ENCODE measurements at places on chromosomes 1 and 21. TPM values are rescaled to one million over a fixed set of nuclear protein-coding genes. Genes with fewer than 3 reads are reported as not detected.

The KCNA2 gene
- 1.0 TPM for total RNA-seq

- no peak for DNase-seq
These were observed 7.7 kb downstream of the IFNAR2 start for GRCh38 chr21:33237486-33237885.

The ADORA3 gene
- 10.5 TPM for total RNA-seq

DNA sequence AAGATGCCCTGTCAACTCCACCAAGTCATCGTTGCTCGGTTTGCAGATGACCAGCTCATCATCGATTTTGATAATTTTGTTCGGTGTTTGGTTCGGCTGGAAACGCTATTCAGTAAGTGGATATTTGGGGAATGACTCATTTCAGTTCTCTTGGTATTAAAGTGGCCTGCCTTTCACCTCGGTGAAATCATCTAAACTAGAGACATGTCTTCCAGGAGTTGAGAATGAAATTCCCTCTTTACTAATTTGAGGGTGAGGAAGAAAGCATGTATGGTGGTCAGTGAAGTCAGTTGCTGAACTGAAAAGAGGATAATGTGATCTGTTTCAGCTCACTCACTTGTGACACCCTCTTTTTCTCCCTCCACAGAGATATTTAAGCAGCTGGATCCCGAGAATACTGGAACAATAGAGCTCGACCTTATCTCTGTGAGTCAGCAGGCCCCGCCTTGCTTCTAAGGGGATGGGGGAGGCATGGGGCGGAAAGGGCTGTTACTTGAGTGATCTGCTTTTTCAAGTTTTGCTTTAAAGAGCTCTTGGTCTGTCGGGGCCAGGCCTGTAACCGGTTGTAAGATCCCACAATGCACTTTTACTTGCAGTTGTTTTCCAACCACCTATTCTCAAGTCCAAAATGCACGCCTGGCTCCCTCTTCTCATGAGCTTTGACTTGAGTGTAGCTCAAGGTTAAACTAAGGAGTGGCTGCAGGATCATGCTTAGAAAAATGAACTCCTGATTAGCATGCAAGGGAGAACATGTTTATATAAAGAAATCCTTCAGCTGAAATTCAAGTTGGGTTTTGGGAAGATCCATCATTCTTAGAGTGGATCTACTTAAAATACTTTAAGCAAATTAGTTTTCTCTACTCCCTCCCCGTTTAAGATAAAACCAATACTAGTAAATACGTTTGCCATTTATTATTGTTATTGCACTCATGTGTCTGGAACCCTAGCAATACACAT lies 59.8 kb downstream of the CAPN2 start:
- DNase-seq, result peak; percentile 79

DNA sequence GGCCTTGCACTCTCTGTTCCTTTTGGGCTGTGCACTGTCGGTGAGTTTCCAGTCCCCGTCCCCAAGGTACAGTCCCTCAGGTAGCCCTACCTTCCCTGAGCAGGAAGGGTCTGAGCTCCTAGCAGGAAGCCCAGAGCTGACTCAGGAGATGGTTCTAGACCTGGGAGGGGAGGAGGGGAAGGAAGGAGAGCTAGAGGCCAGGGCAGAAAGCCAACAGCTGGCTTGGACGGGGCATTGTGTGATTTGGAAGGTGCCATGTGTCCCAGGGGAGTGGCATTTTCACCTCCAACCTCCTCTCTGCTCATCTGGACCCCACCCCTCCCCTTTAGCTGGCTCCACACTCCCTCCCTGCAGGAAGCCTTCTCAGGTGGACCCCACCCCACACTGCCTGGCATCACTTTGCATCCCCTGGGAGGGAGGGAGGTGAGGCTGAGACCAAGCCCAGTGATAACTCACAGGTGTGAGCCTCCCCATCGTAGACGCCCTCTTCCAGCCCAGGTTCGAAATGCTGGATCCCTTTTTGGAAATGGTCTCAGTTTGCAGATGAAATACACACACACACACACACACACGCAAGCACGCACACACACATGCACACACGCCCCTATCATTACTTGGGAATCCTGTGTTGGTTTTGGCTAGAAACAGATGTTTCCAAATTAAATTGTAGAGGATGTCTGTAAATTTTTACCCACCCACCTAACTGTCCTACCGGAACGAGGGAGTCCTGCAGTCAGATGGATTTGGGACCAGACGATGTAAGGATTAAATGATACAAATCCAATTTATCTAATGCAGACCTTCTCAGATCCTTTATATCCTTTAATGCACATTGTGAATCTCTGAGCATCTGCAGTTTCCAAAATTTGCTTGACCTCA lies 19.7 kb upstream of the IFNLR1 start:
- no peak for DNase-seq
